ENCODE measurements at places on chromosomes 2 and 18.
A peak's percentile ranks its signal among the peaks of the same experiment; 100 is the strongest.

GRCh38 chr2:47054036-47054555 lies 101.0 kb downstream of the STPG4 start:
- no peak for DNase-seq

- DNase-seq, result peak; percentile 93
Measured at GRCh38 chr2:237213315-237214022, 127.8 kb downstream of the COPS8 start.

DNA sequence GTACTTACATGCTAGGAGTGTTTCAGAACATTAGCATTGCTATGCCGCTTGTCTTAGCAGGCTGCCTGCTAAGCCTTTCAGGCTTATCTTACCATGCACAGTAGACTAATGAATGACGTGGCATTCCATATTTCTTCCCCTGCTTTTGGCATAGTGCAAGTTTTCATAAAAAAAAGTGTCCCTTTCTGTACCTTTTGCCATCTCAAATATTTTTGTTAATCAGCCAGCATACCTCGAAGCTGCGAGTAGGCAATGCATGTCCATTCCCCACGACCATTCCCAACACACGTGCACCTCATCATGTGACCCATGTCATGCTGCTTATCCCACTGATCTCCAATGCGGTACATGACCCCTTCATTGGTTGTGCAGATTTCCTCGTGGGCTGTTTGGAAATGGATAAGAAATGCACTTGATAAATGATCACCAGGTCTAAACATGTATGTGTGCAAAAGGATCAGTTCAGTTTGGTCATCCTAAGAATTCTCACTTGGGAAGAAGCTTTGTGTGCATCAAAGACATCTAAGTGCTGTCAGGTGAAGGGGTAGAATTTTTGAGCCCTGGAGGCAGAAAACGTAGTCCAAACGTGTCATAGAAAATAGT lies 13.9 kb downstream of the FN1 start:
- DNase-seq, result no peak

DNA sequence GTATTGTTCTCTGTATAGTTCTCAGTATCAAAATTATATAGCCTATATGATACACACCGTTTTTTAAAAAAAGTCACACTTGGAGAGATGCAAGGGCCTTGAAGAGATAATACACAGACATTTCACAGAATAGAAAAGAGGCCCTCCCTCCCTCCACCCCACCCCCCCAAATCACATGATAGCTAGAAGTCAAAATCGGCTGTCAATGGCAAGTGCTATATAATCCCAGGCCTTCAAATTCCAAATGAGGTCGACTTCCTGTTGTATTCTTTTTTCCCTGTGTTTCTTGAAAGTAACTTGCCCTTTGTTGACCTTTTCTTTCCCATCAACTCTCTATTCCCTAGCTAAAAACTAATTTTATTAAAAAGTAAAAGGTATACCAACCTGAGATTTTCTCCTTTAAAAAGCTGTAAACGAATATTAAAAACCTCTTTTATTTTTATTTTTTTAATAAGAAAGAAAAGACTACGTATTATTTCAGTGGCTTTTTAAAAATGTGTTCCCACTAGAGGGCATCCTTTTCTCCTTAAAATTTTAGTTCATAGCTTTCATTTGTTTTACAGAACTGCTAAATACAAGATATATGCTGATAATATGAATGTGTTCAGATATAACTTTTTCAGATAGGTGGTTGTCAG lies 46.6 kb downstream of the KCMF1 start:
- peak; percentile 30 for DNase-seq

GRCh38 chr2:76008001-76008702 lies 297.4 kb upstream of the GCFC2 start:
- no peak for DNase-seq

DNA sequence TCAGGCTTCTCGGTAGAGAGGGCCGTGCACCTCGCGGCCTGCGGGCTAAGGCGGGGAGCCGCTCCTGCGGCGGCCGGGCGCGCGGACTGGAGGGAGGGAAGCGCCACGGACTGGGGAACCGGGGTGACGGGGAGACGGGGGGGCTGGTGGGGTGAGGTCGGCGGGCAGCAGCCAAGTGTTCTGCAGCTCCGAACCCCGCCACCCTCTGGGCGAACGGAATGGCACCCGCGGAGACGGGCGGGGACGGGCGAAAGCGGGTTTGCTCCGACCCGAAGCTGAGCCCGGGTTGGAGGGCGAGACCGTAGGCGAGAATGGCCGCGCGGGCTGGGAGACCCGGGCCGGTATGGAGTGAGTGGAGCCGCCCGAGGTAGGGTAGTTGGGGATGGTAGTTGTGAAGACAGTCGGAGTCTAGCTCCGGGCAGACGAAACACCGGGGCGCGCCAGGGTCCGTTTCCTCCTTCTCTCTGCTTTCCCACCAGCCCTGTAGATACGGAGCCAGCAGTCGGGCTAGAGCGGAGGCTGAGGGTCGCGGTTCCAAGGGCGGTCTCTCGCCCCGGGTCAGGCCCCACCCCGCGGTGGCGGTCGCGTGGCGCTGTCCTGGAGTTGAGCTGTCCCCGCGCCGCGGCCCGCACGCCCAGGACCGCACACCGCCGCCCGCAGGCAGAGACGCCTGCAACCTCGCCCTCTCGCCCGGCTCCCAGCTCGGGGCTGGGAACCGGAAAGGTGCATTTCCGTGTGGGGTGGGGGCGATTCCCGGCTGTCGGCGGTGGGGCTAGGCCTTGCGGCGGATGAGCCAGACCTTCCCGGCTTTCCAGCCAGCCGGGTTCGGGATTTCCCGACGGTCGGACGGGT lies 160.3 kb upstream of the SIX2 start:
- DNase-seq, result peak; percentile 53

DNA sequence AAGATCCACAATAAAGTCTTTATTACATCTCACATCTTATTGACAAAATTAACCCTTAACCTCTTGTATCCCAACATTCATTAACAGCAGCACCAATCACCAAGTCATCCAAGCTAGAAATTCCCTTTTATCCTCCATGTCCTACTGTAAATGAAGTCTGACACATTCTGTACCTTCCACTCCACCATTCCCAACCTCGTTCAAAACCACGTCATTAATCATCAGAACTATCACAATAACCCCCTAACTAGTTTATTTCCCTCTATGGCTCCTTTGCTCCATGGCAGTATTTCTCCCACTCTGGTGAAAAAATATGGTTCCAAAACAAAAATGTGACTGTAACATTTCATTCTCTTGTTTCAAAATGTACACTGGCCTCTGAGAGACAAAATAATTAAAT lies 1626.2 kb downstream of the LRP1B start:
- no peak for DNase-seq

DNA sequence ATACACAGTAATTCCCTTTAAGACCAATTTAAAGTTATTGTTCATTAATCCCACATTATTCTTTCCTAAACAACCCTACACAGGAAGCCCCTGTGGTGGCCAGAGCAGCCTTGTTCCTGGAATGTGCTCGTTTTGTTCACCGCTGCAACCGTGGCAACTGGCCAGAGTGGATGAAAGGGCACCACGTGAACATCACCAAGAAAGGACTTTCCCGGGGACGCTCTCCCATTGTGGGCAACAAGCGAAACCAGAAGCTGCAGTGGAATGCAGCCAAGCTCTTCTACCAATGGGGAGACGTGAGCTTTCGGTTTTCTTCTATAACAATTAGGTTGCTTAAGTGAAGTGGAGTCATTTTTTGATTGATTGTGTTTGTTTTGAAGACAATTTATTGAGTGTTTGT lies 101.0 kb downstream of the UNC80 start:
- peak; percentile 57 for DNase-seq

GRCh38 chr2:231917280-231918066 lies 8.7 kb downstream of the NPPC start:
- peak; percentile 50 for DNase-seq

DNA sequence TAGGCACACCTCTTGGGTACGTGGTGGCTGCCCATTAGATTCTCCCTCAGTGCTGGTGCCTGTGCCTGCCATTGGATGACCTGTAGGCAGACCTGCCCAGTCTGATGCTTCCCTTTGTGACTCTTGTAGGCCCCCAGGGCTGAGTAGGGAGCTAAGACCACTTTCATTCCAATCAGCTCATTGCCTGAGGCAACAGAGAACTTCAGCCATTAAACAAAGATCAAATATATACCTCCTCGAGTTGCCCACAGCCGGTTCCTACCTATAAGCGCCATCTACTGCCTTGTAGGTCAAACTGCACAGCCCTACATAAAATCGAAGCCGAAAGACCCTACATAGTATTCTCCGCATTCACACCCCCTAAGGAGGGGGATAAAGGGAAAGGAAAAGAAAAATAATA lies 184.6 kb downstream of the ETAA1 start:
- DNase-seq, result no peak

DNA sequence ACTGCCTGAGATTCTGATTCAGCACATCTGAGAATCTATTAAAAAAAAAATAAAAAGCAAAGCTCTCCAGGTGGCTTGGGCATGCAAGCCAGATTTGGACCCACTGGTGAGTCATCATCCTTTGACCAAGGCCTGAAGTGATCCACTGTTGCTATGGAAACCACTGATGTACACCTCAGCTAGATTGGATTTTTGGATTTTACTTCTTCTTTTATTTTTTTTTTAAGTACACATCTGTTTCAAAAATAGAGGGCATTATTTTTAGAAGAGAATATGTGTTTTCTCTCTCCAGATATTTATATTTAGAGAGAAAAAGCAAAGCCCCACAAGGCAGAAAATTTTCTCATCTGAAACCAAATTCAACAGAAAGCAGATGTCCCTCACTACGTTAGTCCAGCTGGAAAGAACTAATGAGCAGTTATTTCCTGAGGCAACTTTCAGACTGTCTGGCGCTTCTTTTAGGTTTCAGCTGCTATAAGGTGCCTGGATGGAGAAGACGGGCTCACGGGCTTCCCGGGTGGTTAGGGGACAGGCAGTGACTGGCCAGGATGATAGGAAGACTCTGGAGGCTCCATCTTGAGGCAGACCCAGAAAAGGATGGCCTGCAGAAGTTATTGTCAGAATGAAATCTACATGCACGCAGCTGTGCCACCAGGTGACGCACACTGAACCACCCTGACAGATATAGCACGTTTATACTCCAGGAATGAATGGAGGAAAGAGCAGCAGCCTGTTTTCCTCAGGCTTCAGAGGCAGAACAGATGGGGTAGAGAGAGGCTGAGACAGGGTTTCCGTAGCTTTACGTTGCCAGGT lies 50.5 kb downstream of the MRPL35 start:
- DNase-seq, result peak; percentile 94

DNA sequence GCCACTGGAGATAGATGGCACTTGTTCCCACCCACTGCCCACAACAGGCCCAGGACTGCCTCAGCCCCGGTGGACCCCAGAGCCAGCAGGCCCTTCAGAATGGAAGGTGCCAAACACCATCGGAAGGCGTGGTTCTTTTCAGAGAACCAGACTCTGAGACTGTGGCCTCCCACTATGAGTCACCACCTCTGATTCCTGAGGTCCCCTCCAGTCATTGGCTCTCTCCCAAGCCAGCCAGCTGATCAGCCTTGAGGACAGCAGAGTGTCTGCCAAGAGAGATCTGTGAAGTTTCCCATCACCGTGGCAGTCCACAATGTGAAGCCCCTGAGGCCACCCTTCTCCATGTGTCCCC lies 10.4 kb upstream of the MAP3K2 start:
- DNase-seq, result peak; percentile 87

GRCh38 chr18:77708826-77709506 lies 459.3 kb downstream of the GALR1 start:
- DNase-seq, result no peak

- DNase-seq, result peak; percentile 43
Measured at GRCh38 chr18:13223311-13224143, 5.0 kb downstream of the LDLRAD4 start.

DNA sequence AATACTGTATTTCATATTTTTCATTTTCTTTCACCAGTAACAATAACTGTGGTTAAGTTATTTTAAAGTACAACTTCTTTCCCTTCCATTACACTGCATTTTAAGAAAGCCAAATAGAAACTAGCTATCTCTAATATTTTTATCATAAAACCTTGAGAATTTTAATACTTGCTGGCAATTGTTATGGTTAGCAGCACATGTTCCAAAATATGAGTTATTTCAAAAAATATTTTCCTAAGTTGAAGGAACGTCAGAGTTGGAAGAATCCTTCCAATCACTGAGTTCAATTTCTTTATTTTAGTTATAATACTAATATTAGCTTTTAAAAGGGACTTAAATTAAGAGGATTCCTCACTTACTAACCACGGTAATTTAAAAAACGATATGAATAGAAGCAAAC lies 68.4 kb downstream of the SCN9A start:
- DNase-seq, result peak; percentile 63

DNA sequence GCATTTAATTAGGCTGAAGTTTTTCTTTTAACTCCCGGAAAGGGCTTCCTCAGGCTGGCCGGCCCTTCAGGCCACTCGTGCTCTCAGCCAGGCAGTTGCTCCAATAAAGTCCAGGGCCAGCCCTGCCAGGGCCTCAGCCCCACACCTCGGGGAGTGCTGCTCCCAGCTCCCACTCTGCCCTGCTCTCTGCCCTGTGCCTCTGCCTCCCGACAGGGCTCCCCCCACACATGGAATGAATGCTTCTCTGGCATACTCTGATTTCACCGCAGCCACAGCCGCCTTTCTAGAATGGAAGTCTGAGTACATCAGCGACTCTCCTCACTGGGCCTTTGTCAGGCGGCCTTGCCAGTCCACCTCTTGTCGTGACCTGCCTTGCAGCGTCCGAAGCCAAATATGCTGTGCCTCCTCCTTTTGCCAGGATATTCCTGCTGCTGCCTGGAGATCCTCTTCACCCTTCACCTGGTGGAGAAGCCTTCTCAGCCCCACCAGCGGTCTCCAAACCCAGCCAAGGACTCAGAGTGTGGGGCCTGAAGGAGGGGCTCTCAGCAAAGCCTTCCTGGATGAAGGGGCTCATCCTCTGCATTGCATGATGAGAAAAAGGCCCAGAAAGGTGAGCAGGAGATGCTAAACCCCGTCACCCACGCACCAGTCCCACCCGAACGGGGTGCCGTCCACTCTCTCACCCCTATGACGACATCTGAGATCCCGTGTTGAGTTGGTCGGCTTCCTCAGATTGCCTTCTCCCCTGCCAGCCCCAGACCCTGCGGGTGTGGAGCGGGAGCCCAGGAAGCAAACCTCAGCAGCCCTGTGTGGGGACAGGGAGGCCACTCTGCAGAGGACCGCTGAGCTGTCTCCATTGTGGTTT lies 472.7 kb upstream of the HS6ST1 start:
- DNase-seq, result no peak

DNA sequence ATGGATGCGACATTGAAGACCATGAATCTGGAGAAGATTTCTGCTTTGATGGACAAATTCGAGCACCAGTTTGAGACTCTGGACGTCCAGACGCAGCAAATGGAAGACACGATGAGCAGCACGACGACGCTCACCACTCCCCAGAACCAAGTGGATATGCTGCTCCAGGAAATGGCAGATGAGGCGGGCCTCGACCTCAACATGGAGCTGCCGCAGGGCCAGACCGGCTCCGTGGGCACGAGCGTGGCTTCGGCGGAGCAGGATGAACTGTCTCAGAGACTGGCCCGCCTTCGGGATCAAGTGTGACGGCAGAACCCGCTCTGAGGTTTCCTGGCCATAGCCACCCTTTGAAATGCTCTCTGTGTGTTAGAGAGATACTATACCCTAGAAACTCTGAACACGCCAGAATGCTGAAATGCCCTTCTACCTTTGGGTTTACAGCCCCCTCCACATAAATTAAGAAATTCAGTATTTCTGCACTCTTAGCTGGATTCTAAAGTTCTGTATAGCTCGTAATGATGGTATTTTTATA lies 659 bp downstream of the CHMP1B start:
- peak; percentile 47 for DNase-seq

Measured in muscle of leg (tissue), 16 donors.